Dermis microvascular lymphatic vessel endothelial cell (primary cell): ENCODE measurements at places on chromosomes 4 and X. TPM values are rescaled to one million over a fixed set of nuclear protein-coding genes. Genes with fewer than 3 reads are reported as not detected.

NAP1L3 gene
- 0.39 and 0.76 TPM in 2 replicates for total RNA-seq

- DNase-seq: peak; percentile 30
Observed at GRCh38 chr4:11503166-11503565, 74.5 kb upstream of the HS3ST1 start.

DNA sequence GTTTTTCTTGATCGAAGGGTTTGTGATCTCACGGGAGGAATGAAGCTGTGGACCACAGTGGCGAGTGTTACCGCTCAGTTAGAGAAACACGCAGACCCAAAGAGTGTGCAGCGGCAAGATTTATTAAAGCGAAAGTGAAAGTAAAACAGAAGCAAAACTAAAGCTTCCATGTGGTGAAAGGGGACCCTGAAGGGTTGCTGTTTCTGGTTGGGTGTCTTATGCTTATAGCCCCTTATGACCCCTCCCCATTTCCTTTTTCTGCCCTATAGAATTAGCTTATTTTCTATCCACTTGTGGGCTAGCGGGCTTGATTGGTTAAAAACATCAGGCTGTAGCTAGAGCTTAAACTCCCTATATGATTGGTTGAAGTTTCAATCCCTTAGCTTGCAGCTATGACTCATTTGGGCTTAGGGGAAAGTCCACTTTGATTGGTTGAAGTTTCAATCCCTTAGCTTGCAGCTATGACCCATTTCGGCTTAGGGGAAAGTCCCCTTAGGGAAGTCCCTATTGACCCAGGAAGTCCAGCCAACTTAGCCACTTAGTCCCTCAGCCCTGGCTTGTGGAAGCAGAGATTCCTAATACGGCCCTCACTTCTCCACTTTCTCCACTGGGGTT is 171.2 kb upstream of the NWD2 start:
- DNase-seq: no peak

DNA sequence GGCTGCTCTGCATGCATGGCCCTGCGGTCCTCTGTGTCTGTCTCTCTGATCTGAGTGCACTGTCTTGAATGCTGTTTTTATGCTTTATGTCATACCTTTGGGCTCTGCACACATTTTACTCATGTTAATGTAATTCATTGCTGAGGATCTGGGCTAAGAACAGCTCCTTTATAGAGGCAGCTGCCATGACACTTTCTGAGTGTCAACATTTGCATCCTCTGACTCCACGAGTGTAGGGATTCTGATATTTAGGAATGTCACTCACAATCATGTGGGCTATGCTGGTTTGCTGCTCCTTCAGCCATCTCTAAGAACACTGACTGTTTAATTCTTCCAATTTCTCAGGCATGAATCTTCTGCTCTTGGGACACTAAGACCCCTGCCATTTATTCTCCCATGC is 192.2 kb upstream of the CPEB2 start:
- DNase-seq: no peak
